Testis (tissue), 5 donors: ENCODE measurements at places on chromosomes 4 and X. TPM values are rescaled to one million over a fixed set of nuclear protein-coding genes. Genes with fewer than 3 reads are reported as not detected.

The SSX2B gene
- 42.6 TPM for polyA plus RNA-seq

The RHOXF1 gene
- 24.1 TPM for polyA plus RNA-seq

The TLL1 gene
- polyA plus RNA-seq: 0.71 TPM

The COL25A1 gene
- 17.2 TPM for polyA plus RNA-seq
